NAMALWA (cell line): ENCODE measurements at places on chromosomes 2 and 18.

- DNase-seq = no peak
Observed at GRCh38 chr2:83014462-83014861, 1444.6 kb downstream of the SUCLG1 start.

DNA sequence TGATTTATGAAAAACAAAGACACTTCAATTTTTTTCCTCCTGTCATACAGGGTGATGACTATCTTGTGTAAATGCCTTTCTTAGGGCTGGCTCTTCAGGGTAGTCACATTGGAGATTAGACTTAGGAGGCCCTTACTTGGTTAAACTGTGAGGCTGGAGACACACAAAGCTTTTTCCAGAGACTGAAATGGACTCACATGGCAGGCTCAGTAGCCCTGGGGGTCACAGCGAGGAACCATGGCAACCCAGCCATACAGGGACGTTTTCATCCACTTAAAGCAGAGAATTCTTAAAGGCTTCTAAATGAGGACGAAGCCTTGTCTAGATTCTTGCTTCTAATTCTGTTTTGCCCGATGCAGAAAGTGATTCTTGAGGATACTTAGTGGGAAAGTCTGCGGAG, 57.3 kb upstream of the ZDBF2 start:
- DNase-seq = no peak

GRCh38 chr2:25854613-25855012, 23.7 kb downstream of the ASXL2 start:
- DNase-seq = no peak

GRCh38 chr2:149313512-149313972, 16.8 kb upstream of the LYPD6 start:
- peak; percentile 69 for DNase-seq

DNA sequence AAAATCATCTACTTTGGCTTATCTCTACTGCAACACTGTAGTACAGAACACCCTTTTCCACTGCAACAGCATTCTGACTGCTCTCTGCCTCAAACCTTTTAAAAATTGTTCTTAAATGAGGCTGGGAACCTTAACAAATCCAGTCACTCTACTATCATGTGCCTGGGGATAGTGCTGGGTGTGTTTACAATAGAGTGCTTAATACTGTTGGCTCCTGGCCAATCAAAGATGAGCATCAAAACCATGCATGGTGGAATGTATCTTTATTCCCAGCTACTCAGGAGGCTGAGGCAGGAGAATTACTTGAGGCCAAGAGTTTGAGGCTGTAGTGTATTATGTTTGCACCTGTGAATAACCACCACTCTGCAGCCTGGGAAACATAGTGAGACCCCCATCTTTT, 7.4 kb downstream of the ANKAR start:
- DNase-seq = no peak

DNA sequence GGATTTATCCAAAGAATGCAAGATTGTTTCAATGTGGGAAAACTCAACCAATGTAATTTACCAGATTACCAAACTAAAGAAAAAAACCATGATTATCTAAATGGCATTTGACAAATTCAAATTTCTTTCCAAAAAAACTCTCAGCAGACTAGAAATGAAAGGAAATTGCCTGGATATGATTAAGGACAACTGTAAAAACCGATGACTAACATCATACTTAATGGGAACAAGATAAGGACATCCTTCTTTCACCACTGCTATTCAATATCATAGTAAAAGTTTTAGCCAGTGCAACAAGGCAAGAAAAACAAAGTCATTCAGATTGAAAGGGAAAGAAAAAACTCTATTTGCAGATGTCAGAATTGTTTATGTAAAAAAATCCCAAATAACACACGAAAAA, 4.4 kb upstream of the CCDC150 start:
- DNase-seq = no peak

- DNase-seq = no peak
Observed at GRCh38 chr18:46400449-46400848, 256.6 kb downstream of the LOXHD1 start.

GRCh38 chr2:1964659-1965058, 220.3 kb upstream of the PXDN start:
- DNase-seq = no peak

GRCh38 chr18:29147944-29148343, 971.0 kb upstream of the CDH2 start:
- no peak for DNase-seq

- no peak for DNase-seq
Observed at GRCh38 chr18:61949946-61950345, 57.1 kb upstream of the RNF152 start.

- no peak for DNase-seq
Observed at GRCh38 chr2:14677039-14677438, 44.5 kb downstream of the LRATD1 start.

DNA sequence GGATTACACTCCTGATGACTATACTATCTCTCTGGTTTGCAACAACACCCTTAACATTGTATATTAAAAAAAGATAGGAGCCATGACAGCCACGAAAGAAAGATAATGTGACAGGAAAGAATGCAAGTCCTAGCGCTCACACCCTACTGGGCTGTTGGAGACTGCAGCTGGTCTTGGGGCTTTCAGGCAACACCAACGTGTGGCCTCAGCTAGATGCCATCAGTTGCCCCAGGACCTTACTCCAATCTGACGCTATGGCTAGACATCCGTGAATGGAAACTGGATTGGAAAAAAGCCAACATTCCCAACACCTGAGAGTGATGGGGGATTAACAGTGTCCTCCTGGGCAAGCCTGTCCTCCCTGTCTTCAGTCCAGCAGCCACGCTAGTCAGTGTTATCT, 357.4 kb upstream of the GULP1 start:
- DNase-seq = no peak

- DNase-seq = peak; percentile 43
Observed at GRCh38 chr2:16281451-16282335, 341.3 kb downstream of the MYCN start.

- no peak for DNase-seq
Observed at GRCh38 chr2:30271301-30271700, 40.0 kb downstream of the LBH start.

DNA sequence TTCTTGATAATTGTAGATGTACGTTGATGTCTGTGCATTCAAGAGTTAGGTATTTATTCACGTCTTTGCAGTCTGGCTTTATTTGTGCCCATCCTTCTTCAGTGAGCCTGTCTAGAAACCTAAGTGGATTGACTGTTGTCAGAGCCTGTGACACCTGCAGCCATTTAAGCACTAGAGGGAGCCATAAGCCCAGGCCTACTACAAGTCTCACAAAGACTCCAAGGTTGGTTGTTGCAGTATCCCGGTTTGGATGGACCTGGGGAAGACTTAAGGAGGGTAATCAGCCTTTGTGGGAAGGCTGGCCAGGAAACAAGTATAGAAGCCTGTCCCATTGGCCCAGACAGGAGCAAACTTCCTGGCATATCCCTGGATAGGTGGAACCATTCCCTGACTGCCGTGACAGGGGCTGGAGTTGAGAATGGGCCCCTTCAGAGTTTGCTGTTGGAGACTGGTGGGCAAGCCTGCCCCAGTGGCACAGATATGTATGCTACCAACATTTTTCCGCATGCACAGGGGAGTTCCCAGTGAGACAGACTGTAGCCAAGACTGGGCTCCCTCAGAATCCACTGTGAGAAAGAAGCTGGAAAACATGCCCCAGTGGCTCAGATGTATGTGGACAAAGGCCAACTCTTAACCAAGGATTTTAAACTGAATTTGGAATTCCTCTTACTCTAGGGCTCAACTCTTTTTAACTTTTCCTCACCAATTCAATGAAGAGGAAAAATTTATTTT, 9.3 kb upstream of the LRRC30 start:
- DNase-seq = peak; percentile 50

DNA sequence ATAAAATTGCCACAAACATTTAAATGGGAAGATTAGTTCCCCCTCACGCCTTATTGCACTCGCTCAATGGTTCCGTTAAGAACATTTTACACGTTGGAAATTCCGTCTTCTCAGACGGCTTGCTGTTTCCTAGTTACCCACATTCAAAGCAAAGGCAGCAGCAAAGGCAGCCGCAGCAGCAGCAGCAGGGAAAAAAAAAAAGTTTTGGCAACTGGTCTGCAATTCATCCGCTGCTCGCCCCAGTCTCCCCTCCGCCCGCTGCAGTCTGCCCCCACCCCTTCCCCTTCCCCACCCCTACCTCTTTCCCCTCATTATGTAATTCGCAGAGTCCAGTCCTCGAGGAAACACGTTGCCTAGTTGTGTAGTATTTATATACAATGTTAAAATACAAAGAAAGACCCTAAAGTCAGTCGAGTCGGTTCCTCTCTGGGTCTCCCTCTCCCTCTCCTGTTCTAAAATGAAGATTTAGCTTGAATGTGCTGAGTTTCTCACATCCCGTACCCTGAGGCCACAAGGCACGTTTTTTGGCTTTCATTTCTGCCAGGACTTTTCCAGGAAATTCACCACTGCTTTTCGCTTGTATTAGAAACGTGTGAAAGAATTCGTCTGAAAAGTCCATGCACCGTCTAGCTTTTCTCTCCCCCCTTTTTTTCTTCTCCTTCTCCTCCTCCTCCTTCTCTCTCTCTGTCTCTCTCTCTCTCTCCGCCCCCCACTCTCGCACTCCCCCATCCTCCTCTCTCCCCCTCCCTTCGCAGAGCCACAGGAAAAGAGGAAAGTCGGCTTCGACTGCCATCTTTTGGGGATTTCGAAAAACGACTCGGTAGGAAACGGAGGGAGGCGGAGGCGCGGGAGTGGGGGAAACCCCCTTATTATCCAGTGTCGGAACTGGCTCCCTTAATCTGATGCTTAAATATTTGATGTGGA, 140.0 kb downstream of the MEIS1 start:
- DNase-seq = peak; percentile 25

DNA sequence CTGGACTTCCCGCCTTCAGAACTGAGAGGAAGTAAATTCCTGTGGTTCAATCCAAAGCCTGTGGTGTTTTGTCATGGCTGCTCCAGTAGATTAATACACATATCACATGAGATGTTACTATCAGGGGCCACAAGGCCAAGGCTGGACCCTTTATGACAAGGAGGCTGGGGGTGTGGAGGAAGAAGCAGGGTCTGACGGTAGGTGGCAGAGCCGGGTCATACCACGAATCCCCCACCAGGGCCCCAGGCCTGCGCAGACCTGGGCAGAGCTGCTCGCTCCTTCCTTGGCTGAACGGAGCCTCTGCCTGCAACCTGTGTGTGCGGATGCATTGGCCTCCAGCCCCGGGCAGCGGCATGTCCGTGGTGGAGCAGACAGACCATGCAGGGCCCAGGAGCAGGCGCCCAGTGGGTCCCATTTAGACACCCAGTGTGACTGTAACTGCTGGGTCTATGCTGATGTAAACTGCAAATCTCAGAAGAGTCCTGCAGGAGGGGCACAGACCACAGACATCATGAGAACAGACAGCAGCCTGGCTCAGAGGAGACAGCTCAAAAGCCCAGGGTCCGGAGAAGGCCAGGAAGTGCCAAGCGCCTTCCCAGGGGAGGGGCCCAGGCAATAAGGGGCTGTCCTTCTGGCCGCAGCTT, 155.2 kb downstream of the PXDN start:
- no peak for DNase-seq

GRCh38 chr18:26940744-26941398, 75.4 kb upstream of the AQP4 start:
- DNase-seq = no peak

GRCh38 chr2:18265614-18266586, 294.6 kb downstream of the RDH14 start:
- DNase-seq = peak; percentile 7

DNA sequence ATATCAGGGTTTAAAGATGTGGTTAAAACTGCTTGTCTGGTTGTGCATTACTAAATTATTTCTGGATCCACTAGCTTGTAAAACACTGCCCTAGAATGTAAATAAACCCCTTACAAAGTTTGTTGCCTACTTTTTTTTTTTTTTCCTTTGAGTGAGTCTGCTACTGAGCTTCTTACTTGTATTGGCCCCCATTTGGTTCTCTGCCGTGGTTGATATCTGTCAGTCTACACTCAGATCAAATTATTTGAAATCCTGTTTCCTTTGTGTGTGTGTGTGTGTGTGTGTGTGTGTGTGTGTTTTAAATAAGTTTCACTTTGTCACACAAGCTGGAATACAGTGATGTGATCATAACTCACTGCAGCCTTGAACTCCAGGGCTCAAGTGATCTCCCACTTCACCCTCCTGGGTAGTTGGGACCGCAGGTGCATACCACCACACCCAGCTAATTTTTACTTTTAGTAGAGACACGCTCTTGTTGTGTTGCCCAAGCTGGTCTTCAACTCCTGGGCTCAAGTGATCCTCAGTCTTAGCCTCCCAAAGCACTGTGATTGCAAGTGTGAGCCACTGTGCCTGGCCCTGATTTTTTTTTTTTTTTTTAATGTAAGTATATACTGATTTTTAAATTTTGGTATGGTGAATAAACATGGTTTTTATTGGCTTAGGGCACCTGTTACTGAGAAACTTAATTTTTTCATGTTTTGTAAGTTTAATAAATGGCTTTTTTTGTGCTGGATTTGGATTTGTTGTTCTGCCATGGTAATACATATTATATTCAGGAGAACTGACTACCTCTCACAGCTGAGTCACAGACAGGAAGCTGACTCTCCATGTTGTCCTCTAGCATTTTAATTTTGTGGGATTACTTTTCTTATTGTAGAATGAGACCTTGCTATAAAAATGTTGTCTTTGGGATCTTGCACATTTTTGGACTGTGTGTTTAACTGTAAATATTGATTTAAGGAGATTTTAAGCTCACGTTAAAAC, 48.5 kb downstream of the MAP4K4 start:
- no peak for DNase-seq

DNA sequence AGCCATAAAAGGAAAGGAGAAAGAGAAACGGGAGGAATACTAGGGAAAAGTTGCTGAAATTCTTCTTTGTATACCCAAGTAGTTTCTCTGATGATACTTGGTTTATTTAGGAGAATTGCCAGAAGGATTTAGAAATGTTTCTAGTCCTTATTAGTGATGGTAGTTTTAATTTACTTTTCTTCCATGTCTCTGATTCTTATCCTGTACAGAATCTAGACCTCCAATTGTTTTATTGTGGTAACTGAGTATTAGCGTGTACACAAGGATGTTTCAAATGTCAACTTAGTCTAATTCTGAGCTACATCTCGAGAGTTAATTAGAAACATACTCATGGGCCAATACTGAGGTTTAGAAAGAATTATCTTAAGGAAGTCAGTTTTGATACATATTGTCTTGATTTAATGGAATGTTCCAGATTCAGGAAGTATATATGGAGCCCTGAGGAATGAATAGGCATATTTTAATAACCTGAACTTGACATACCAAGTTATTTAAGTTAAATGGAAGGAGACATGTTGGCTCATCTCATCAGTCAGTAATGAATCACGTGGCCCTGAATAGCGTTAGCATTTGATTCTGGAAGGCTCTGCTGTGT, 219.6 kb downstream of the LTBP1 start:
- no peak for DNase-seq

GRCh38 chr18:80157708-80158343, 48.8 kb downstream of the ADNP2 start:
- DNase-seq = peak; percentile 78

GRCh38 chr2:9163306-9164111, 43.1 kb upstream of the ASAP2 start:
- DNase-seq = no peak

- DNase-seq = no peak
Observed at GRCh38 chr2:152920846-152921245, 202.4 kb downstream of the ARL6IP6 start.

DNA sequence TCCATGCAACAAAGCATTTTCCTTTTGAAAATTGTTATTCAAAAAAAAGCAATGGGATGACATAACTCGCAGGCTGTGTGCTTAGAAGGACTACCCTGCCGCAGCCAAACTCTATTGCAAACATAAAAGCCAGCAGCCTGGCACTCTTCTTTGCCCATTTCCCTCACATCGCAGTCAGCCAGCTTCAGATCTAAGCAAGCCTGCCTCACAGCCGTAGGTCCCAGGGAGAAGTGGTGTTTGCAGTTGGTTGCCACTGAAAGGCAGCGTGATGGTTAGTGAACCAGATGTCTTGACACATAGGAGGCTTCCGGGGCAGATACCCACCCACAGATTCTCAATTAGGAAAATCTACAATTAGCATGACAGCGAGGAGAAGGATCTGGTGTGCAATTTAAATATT, 655.2 kb downstream of the RNF144A start:
- no peak for DNase-seq
